Breast epithelium (tissue), 4 donors: ENCODE measurements at places on chromosomes 5 and 9. TPM values are rescaled to one million over a fixed set of nuclear protein-coding genes. Genes with fewer than 3 reads are reported as not detected.
A peak's percentile ranks its signal among the peaks of the same experiment; 100 is the strongest.

DNA sequence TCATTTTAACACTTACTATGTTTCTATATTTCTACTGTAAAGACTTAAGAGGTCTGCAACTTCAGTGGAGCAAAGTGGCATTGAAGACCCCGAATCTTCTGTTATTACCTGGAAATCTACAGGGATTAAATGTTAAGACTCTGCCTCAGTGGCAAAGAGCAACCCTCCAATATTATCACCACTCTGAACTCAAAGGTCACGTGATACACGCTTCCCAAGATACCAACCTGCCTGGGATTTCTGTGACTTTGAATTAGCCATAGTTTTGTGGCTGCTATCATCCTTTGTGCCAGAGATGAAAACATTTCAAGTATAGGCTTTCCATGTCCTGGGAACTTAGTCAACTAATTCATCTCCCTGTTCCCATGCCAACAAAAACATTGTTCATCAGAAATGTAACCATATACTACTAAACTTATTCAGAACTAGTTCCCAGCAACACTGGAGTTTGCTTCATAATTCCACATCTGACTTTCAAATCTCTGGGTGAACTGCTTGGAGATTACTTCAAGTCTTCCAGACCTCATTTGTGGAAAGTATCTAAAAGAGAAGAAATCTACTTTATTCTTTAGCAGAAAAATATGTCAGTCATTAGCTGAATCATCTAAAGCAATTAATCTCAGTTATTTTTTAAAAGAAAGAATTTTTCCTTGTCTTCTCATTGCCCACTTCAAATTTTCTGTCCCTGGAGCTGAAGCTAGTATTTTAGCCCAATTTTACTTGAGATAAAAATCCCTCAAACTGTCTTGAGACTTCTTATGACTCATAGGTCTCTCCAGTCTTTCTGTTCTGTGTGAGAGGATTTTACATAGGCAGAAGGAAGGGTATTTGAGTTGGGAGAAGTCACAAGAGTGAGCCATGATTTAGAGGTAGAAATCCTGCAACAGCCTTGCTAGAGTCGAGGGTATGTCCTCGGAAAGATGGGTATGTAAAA lies 83.0 kb downstream of the ZNF462 start:
- DNase-seq: no peak

Gene ELOVL7
- total RNA-seq: 6.1 TPM

Gene VPS13A
- total RNA-seq: 62.2 TPM

Gene ARHGEF37
- 29.2 TPM for total RNA-seq

Gene FCN2
- total RNA-seq: 1.8 TPM

Gene ADAMTS6
- total RNA-seq: 1.4 TPM

DNA sequence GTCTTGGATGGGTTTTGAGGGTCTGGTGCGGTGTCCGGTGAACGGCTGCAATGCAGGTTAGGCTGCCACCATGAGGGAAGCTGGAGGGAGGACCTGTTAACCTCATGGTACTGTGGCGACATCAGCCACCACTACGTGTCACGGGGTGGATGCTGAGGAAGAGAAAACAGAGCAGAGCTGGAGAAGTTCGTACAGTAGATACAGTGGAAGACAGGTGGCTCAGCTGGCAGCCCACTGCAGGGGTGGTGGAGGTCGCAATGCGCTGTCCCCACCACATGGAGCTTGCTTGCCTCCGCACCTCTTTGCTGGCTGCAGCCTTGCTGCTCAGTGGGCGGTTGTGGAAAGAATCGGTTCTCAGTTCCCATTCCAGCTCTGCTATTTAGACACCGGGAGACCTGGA lies 2.8 kb downstream of the DCANP1 start:
- no peak for DNase-seq

Gene SLC22A5
- total RNA-seq: 6.6 TPM

GRCh38 chr5:17679597-17680203 lies 45.4 kb downstream of the TAF11L14 start:
- DNase-seq: no peak

- DNase-seq: peak; percentile 13
Measured at GRCh38 chr9:33111631-33112030, 35.2 kb upstream of the SMU1 start.

DNA sequence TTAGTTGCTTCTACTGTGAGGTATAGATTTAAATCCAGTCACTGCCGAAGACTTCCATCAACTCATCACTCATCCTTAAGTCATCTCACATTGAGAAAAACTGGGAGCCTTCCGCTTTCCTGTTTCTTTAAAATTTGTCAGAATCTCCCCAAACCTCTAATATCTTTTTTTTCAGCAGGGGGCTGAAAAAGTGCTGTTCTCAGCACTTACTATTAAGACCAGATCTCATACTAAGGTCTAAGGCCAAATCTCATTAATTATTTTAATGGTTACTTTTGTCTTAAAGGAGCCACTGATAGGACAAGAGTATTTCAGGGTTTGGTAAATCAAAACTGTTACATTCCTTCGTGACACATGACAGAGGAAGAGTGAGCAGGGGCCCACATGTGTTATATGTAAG lies 134.6 kb upstream of the PRSS3 start:
- no peak for DNase-seq

GRCh38 chr5:61327760-61328753 lies 4.0 kb upstream of the ZSWIM6 start:
- DNase-seq: no peak

- peak; percentile 80 for DNase-seq
Measured at GRCh38 chr5:36507332-36507952, 99.0 kb upstream of the SLC1A3 start.

DNA sequence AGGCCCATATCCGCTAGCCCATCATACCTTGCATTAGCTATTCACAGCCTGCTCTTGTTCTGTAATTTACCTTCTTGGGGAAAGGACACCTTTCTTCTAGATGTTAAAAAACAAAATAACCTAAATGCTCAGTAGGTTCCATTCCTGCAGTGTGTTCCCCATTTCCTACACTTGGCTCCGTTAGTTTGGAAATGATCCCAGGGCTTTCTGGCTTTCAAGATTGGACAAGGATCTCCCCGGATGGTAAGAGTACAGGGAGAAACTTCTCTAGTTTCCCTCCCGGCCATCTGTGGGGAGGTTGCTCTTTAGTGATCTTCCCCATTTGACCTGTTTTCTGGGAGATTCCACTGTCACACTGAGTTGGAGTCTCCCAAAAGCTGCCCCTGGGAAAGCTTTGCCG lies 27.3 kb upstream of the STC2 start:
- no peak for DNase-seq

Gene SH2D3C
- 15.4 TPM for total RNA-seq

Gene ASS1
- 190 TPM for total RNA-seq

- peak; percentile 23 for DNase-seq
Measured at GRCh38 chr9:84283946-84284345, 56.6 kb downstream of the SLC28A3 start.

DNA sequence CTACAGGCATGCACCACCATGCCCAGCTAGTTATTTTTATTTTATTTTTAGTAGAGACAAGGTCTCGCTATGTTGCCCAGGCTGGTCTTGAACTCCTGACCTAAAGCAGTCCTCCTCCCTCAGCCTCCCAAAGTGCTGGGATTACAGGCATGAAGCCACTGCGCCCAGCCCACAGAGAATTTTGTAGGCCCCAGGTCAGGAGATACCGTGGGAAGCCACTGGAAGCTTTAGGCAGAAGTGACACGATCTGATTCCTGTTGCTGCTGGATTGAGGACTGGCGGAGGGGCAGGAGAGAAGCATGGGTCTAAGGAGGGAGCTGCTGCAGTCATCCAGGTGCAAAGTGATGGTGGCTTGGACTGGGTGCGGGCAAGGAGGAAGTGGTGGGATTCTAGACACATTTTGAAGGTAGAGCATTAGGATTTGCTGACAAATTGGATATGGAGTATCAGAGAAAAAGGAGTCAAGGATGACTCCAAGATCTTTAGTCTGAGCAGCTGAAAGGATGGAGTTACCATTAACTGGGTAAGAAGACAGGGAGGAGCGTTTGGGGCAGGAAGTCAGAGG lies 20.7 kb downstream of the TCF7 start:
- peak; percentile 7 for DNase-seq

Gene CYLC2
- not detected for total RNA-seq

Gene FOXE1
- total RNA-seq: not detected

DNA sequence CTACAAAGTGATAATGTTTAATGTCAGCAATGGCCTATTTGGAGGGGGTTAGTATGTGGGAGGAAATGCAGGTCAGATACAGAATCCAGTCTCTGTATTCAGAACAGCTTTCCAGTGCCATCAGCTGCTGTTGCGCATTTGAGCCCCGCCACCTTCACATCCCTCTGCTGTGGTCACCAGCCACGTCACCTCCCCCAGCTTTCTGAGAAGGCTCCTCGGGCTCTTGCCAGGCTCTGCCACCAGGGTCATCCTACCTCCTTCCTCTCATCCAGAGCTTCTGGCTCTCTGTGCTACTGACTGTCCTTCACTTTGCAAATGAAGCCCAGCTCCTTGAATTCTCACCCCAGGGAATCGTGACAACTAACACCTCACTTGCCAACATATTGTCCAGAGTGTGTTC lies 138.8 kb downstream of the PIK3R1 start:
- no peak for DNase-seq

Gene SLC45A2
- total RNA-seq: not detected

- DNase-seq: no peak
Measured at GRCh38 chr5:38648703-38649291, 92.4 kb upstream of the LIFR start.

Gene DNAJC21
- total RNA-seq: 36.9 TPM

Gene TTC23L
- total RNA-seq: 2.0 TPM

Gene CSF2
- total RNA-seq: not detected

DNA sequence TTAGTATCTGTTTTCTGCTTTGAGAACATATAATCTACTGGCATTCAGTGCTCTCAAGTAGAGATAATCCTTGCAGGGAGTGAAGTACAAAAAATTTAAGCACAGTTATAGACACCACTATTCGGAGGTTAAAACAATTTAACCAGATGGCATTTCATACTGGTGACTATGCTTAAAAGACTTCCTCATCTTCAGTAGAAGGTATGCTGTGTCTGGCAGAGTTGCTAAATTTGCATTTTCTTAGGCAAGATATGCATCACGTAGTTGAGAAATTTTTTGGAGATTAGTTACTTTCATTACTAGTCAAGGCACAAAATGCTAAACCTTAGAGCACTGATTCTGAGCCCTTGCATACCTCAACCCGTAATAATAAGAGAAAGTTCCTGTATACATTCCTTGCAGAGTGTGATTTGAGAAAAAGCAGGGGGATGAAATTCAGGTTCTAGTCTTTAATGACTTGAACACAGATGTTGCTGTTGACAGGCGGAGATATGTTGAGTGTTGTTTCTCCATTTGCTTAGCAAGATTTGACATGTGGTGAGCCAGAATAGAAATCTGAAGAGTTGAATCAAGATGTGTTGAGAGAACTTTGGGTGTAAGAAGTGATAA lies 70.8 kb upstream of the STARD4 start:
- no peak for DNase-seq

DNA sequence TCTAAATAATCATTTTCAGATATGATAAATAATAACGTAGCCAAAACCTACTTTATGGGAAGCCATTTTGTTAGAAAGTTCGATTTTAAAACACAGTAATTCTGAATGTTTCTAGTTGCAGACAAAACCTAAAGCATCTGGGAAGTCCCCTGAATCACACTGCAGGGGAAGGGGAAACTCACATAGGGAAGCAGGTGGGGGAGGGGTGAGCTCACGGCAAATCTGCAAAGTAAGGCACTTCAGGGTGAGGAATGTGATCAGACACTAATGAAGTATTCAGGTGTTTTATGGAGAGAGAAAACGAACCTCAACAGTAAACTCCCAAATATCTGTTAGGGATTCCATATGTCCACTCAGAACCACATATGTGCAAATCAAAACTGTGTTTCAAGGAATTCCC lies 70.7 kb downstream of the EPB41L4A start:
- no peak for DNase-seq

Gene HAVCR1
- total RNA-seq: 0.44 TPM
